ENCODE measurements at places on chromosomes 11 and 22.

DNA sequence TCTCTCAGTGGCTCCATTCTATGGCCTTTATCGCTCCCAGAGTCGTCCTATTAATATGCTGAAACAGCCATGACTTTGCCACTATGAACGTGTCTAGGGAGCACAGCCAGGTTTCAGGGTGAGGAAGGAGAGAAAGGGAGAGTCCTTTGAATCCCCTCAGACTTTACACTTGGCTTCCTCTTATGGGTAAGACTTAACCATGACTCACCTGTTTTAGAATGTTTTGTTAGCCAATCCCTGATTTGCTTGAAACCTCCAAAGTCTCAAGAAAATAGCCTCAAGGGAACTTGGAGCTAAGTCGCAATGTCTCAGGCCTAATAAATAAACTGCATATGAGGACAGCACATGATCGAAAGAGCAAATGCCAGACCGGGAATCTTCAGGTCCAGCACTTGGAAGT is 131.2 kb upstream of the RCN1 start:
- no peak for DNase-seq

- DNase-seq: no peak
Measured at GRCh38 chr11:40215556-40215955, 1243.9 kb downstream of the LRRC4C start.

- no peak for DNase-seq
Measured at GRCh38 chr22:33272871-33273270, 214.7 kb upstream of the SYN3 start.

- DNase-seq: no peak
Measured at GRCh38 chr11:13717331-13717730, 48.9 kb downstream of the FAR1 start.

DNA sequence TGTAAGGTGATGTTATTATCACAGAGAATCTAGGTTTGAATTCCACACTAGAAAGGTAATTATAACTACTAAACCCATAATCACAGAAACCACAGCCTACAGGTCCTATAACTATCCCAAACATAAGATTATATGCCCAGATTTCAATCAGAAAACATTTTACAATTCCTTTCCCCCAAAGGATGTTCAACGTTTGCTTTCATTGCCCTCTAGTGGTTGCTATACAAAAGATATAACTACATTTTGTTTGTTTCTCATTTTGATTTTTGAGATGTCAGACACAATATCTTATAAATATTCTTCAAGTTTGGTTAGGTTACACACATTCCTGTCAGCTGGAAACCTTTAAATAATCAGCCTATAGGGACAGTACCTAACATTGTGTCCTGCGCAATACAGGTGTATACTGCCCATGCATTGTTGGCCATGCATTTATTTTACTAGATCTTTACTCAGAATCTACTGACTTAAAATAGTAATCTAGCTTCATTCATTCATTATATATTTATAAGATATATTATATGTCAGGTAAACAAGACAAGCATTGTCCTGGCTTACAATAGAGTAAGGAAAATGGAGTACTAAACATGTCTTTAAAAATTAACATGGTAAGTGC is 530.5 kb upstream of the CCDC90B start:
- DNase-seq: no peak

DNA sequence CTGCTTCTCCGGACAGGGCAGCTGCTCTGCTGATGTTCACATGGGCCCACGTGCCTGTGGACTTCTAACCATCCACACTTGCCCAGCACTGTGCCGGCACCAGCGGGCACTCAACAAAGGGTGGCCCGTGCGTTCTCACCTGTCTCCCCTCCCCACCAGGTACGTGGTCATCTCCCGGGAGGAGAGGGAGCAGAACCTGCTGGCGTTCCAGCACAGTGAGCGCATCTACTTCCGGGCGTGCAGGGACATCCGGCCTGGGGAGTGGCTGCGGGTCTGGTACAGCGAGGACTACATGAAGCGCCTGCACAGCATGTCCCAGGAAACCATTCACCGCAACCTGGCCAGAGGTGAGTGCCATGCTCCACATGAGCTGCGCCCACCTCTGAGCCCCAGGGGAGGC is 66.7 kb downstream of the SYT13 start:
- DNase-seq: no peak

Measured in esophagus squamous epithelium (tissue), 5 donors.